ENCODE measurements at places on chromosomes 3 and 15.

GRCh38 chr3:57160076-57160764 lies 4.9 kb downstream of the IL17RD start:
- no peak for DNase-seq

GRCh38 chr3:60114191-60114590 lies 1064.4 kb upstream of the CFAP20DC start:
- DNase-seq, result no peak

DNA sequence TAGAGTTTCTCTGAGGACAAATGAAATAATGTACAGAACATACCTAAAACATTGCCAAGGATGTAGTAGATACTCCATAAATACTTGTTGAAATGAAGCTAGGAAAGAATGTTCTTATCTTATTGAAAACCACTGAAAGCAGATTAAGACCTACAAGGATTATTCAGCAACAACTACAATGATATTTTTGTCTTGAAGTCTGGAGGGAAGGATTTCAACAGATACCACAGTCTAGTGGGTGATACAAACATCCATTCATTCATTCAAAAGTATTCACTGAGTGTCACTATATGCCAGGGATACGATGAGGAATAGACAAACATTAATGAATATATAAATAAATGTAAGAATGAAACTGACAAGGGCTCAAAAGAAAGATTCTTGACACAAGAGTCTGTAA lies 74.7 kb upstream of the THBS1 start:
- DNase-seq, result no peak

- DNase-seq, result no peak
These were observed 24.2 kb downstream of the RNU5B-1 start for GRCh38 chr15:65328506-65329287.

DNA sequence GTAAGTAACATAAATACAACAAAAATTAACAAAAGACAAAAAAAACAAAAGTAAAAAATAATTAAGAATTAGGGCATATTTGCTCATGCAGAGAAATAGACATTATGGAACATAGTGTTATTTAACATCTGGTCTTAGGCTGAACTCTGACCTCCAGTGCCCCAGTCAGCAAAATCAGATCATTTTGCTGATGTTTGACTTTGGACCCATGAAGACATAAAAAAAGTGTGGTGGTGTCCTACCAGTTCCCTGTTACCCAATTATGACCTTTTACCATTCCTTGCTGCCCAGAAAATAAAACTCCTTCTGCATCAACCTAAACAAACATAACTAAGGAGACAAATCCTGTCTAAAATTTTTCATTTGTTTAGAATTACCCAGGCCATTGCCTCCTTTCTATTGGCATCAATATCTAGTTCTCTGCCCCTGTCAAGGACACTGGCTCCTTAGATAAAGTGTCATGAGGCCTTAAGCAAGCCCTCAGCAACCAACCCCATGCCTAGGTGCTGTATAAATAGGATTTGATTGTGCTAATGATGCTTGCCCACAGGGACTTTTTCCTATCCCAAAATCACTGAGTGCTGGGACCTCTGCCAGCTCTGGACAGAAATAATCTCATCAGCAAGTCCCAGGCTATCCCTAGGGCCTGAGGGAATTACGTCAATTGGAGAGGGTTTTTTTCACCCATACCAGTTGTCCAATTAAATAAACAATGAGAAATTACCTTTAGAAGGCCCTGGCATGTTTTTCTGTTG lies 334.5 kb upstream of the UMPS start:
- DNase-seq, result no peak

- no peak for DNase-seq
These were observed 116.7 kb downstream of the CADPS start for GRCh38 chr3:62758296-62759066.
